Bronchial epithelial cell (primary cell): ENCODE measurements at places on chromosomes 5 and 9. TPM values are rescaled to one million over a fixed set of nuclear protein-coding genes. Genes with fewer than 3 reads are reported as not detected.

Gene SPARC
- 10.5 and 22.6 TPM in 2 replicates for total RNA-seq

Gene ADAMTS16
- total RNA-seq: not detected in 2 replicates

Gene CDH12
- not detected in 2 replicates for total RNA-seq

Gene SYK
- total RNA-seq: 29.2 and 29.7 TPM in 2 replicates

Gene CACNA1B
- not detected in 2 replicates for total RNA-seq

Gene LRRC70
- total RNA-seq: 1.0 and 1.6 TPM in 2 replicates

Gene FREM1
- total RNA-seq: under 0.01 TPM in 1 of 2 replicates, not detected in the other

Gene IL5
- total RNA-seq: not detected in 2 replicates

Gene NTRK2
- total RNA-seq: not detected in 2 replicates
